IPS DF 19.7 (cell line): ENCODE measurements at places on chromosomes 1 and 21.
A peak's percentile ranks its signal among the peaks of the same experiment; 100 is the strongest.

GRCh38 chr1:198201956-198202784, 45.4 kb downstream of the NEK7 start:
- no peak for DNase-seq

DNA sequence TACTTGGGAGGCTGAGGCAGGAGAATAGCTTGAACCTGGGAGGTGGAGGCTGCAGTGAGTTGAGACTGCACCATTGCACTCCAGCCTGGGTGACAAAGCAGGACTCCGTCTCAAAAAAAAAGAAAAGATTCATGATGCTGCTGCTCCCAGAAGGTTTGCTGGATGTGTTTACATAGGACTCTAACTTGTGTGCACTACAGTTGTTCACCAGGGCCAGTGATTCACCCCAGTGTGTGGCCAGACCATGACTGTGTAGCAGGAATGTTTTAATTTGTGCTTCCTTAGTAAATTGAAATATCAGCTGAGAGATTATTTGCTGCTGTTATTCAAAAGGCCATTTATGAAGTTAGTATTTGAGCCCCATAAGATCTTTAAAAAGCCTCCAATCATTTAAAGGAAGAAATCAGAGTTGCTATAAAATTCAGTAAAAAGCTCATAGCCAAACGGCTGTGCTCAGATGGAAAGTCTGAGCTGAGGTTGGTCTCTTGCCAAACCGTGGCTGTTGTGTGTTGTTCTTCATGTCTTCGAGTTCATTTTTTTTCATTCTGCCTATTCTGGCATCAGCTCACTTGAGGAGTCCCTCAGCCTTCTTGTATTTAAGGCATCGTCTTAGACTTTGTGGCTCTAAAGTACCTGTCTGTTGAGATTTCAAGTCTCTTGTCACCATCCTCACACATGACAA, 18.1 kb upstream of the PGD start:
- no peak for DNase-seq

DNA sequence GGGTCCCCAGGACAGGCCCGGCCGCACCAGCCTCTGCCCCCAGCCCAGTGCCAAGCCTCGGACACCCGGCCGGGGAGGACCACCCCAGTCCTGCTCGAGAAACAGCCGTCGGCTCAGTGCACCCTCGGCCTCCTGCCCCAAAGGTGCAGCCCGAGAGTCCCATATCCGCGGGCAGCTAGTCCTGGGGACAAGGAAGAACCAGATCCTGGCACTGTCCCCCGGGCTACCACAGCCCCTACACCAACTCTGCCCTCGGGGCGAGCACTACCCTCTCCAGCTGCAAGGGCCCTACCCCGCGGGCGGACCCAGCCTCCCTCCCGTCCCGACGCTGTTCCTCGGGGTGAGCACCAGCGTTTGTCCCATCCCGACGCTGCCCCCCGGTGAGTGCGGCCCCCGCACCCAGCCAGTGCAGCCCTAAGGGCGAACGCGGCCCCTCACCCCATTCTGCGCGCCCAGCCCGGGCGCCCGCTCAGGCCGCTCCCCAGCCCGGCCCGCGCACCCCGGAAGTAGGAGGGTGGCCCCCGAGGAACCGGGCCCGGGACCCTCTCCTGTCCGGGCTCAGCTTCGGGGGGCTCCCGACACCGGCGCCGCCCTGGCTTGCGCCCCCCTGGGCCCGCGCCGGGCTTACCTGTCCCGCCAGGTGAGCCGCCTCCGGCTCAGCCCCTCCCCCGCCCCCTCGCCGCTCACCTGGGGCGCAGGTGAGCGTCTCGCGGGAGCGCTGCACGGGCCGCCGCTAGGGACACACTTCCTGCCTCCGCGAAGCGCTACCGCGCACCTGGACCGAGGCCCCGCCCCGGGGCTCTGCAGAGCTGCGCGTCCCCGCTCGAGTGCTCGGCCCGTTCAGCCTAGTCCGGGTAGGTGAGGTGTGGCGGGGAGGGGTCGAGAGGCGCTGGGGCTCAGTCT, at the start of gene KDF1:
Gene KDF1 (minus strand): TSS at position 747 of the 903 bp plus-strand sequence. CDS start 8,088 bp downstream, outside the sequence.
- peak; percentile 73 for DNase-seq

DNA sequence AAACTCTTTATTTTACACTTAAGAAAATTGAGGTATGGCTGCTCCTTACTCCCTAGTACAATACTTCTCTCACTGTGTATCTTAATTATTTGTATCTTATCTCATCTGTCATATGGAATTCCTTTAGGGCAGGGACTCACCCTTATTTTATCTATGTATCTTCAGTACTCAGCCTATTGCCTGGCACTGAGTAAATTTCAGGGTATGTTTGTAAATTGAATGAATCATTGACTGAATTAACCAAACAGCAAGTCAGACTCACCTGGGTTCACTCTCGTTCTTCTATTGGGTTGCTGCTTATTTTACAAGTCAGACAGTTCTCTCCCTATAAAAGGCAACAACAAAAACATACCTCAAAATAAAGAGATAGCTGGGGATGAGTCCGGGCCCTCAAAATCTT, 63.8 kb downstream of the LAMC1 start:
- DNase-seq = no peak

DNA sequence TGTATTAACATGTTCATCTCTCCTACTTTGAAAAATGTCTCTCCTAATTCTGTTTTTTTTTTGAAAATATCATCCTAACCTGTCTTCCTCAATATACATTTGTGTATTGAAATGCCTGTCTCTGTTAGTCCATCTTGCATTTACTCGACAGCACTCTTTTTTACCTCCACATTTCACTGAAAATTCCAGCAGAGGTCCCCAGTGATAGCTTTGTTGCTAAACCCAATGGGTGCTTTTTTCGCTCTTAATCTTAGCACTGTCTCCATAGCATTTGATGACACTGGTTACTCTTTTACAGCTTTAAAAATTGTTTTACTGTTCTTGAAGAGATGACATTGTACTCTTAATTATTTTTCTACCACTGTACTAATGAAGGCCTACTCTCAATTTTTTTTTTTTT, 10.8 kb downstream of the OSBPL9 start:
- no peak for DNase-seq

DNA sequence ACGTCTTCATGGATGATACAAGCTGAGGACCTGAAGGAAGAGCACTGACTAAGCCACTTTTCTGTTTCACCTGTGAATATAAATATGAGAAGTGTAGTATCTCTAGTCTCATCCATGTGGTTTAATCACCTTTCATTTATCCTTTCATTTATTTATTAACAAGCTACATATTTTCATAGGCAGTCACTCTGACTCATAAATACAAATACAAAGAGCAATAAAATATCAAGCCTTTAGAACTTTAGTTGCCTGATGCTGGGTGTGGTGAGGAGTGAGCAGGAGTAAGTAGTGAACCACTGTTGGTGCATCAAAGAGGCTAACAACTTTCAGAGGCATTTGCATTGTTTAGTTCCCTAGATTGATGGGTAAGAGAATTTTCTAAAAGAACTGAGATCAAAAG, 269.0 kb upstream of the C1orf87 start:
- no peak for DNase-seq

- DNase-seq = no peak
Measured at GRCh38 chr1:101394041-101394440, 157.2 kb downstream of the S1PR1 start.
